ENCODE measurements at places on chromosomes 6 and 20.

- DNase-seq, result no peak
Measured at GRCh38 chr20:17958373-17959256, 10.0 kb downstream of the SNX5 start.

DNA sequence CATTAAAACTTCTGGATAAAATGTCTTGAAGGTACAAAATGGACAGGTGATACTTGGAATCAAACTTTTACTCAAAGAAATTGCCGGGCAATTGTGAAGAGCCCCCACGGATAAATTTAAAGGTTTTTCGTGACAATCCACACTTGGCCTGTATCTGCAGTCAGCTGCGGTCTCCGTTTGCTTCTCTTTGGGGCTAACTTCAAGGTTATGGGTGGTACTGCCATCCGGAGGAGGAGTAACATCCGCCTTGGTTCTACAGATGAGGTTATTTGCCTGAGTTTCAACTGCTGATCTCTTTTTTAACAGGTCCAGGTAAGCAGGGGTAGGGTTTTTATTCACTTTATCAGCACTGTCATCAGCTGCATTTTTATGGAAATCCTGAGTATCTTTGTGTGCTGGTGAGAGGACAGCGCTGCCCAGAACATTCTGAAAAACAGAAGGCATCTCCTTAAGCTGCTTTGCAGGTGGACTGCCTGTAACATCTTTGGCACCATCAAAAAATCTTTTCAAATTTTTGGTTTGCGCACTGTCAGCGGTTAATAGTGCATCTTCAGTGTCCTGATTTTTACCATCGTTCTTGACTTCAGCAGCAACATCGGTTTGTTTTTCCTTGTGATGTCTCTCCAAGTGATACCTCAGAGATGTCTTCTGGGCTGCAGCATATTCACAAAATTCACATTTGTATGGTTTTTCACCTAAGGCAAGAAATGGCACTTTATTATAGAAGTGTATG, 16.9 kb downstream of the ZNF217 start:
- no peak for DNase-seq

- peak; percentile 21 for DNase-seq
Measured at GRCh38 chr6:158185729-158186456, 17.7 kb downstream of the GTF2H5 start.

GRCh38 chr6:149405823-149406765, 6.0 kb downstream of the SUMO4 start:
- peak; percentile 23 for DNase-seq

DNA sequence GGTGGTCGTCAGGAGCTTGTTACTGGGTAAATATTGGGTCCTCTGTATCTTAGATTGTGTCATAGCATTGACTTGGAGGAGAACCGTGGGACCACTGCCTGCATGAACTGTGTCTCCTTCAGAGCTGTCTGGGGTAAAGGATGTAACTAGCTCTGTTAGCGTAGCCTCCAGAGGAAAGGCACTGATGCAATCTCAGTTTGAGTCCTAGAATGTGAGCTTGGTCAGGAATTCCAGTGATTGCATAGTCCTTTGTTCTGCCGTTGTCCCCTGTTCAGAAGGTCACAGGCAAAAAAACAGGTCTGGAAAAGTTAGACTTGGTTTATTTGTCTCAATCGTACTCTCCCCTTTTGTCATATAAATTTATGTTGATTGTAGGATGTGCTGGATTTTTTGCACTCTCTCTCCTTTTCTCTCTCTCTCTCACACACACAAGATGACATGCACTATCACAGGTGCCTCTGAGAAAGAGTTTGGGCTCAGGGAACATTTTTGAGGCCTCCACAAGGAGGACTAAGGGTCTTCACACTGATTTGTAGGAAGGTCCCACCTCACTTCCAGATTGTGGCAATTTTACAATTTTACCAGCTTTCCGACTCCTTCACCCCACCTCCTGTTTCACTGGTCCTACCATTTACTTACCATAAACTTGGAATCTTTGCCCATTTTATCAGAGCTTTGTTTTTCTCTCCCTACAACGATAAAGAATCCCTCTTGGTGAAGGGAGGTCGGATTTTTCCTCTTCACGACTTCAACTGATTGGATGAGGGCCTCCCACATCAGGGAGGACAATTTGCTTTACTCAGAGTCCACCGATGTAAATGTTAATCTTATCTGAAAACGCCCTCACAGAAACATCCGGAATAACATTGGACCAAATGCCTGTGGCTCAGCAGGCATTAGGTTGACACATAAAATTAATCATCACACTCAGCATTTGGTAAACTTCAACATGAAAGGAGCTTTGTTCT, 7.0 kb upstream of the DACT2 start:
- no peak for DNase-seq

DNA sequence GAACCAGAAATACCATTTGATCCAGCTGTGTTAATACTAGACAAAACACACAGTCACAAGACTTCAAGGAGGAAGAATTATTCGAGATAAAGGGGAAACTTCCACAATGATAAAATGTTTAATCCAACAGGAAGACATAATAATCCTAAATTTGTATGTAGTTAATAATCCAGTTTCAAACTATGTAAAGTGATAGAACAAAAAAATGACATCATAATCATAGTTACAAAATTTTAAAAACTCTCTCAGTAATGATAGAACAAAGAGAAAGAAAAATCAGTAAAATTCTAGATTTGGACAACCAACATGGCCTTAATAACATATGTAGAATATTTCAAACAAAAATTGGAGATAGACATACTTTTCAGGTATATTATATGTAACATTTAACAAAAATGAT, 38.9 kb downstream of the LINC00237 start:
- no peak for DNase-seq

DNA sequence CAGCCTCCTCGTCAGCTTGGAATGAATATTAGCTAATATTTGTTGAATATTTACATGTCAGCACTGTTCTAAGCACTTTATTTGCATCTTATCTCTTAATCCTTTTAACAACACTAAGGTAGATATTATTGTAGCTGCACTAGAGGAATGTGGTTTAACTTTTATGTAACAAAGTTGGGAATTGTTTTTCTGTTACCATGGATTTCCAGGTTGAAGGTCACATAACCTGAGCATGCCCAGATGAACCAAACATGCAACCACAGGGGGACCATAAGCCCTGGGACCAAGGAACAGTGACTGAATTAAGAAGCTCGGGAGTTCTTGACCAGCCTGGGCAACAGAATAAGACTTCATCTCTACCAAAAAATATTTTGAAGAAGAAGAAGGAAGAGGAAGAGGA, 29.1 kb upstream of the YWHAB start:
- no peak for DNase-seq

DNA sequence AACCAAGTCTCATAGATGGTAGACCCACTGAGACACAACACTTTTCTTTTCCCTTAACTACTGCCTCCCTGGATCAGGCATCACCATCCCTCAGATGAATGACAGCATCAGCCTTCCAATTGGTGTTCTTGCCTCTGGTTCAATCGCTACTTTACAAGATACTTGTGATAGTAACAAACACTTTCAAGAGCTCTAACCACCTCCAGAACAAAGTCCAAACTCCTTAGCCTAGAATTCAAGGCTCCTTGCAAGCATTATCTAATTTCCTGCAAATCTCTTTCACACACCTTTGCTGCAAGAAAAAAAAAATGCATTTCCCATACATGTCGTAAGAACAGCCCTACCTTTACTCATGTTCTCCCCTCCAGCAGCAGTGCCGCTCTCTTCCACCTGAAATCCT, 33.1 kb downstream of the RALGAPA2 start:
- DNase-seq, result no peak

DNA sequence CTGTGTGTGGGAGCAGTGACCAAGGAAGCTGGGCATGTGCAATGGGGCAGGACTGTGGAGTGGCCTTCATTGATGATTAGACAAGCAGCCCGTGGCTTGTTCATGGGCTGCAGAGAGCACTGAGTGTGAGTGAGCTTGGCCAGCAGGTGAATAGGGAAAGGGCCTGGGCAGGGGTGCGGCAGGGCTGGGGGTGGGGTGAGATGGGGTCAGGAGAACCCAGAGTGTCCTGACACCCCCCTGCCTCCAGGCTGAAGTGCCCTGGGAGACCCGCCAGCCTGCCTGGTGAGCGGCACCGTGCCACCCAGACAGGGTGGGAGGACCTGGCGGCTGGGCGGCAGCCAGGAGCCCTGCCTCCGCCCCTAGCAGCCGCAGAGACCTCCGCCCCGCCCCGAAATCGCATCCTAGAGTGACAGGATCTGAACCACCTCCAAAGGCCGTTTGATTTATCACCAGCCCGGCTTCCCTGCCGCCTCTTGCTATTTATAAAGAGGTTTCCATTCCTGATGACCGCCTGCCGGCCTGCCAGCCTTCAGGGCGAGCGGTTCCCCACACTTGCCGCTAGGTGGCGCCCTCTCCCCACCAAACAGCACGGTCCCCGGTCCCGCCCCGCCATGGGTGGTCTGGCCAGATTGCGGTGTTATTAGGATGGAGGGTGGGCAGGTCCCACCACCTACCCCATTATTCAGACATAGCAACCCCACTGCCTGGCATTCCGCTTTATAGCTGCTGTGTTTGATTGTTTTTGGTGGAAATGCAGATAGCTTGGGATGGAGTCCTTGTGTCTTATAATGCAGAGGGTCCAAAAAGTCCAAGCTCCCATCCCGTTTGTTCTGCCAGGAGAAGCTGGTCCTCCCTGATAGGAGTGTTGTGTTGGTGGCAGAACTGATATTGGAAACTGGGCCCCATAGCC, 3.5 kb downstream of the MYLK2 start:
- DNase-seq, result peak; percentile 80

- no peak for DNase-seq
Measured at GRCh38 chr20:1212023-1212422, 8.8 kb downstream of the C20orf202 start.

DNA sequence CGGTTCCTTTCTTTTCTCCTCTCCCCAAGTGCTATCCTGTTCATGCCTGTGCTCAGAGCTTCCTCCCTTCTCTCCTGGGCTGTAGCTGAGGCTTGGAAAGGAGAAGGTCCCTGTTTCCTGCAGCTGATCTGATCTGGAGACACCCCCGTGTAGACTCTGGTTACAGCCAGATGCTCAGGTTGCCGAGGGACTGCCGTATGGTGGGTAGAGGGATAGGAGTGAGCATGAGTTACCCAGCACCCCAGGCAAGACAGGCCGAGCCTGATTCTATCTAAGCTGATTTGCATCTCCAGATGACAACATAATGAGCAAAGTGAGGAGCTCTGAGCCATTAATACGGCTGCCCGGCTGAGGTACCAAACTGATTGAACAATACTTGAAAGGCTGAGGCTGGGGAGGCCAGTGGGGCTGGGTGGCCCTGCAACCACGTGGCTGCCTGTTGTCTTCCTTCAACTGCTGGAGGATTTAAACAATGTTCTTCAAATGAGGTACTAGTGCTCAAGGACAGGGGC, 91.8 kb downstream of the ASXL1 start:
- no peak for DNase-seq

GRCh38 chr20:37927410-37928095, 24.6 kb downstream of the VSTM2L start:
- no peak for DNase-seq

DNA sequence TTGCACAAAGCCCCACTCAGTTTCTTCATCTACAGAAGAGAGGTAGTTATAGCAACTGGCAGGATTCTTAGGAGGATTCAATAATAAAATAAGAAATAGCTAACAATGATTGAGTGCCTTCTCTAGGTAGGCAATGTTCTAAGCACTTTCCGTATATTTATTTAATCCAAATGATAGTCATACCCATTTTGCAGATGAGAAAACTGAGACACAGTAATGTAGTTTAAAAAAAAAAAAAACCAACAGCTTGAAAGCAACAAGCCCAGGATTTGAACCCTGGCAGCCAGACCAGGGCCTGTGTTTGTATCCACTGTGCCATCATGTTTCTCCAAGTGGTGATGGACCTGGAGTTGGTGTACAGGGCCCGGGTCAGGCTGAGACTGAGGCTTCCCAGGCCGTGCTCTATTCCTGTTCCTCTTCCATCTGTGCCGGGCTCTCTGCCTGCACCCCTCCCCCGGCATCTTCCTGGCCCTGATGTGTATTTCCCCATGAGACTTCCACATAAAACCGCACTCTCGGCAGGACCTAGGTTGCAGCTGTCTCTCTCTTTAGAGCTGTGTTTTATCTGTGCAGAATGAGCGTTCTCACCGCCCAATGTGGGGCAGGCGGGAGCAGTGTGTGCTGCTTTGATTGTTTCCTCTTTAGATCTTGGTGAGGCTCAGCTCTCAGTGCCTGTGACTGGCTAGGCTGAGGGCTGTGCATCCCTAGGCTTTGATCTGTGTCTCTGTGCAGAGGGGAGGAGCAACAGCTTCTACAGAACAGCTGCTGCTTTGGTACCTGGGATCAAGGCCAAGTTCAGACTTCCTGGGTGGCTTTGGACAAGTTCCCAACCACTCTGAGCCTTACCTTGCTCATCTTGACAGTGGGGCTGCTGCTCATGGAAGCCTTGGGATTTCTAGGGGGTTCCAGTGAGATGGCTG, 49.5 kb downstream of the TOX2 start:
- no peak for DNase-seq

DNA sequence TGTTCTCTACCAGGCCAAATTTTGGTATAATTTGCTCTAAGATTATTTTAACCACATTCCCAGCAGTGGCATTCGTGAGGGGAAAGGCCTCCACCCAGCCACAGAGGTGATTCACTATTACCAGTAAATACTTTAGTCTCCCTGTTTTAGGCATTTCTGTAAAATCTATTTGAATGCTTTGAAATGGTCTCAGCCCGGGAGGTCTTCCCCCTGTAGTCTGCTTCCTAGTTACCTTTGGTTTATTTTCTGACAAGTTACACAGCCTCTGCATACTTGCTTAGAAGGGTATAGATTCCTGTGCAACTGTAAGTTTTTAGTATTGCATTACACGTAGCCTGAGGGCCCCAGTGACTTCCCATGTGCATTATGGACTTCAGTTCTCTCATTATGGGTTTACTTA, 248.7 kb downstream of the C6orf118 start:
- no peak for DNase-seq

DNA sequence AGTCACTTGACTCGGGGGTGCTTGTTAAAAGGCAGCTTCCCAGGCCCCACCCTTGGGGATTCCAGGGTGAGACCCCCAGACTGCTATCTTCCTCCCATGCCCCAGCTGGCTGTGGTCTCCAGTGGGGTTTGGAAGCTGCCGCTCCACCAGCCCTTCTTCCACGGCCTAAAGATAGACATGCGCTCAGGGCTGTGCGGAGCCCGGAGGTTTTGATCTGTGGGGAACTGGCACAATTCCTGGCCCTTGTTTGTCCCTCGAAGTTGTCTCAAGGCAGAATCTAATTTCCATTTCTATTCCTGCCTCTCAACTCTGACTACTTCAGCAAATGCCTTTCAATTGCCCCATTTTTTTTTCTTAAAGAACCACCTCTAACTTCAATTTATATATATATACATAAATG, 120.7 kb upstream of the SRSF6 start:
- no peak for DNase-seq

DNA sequence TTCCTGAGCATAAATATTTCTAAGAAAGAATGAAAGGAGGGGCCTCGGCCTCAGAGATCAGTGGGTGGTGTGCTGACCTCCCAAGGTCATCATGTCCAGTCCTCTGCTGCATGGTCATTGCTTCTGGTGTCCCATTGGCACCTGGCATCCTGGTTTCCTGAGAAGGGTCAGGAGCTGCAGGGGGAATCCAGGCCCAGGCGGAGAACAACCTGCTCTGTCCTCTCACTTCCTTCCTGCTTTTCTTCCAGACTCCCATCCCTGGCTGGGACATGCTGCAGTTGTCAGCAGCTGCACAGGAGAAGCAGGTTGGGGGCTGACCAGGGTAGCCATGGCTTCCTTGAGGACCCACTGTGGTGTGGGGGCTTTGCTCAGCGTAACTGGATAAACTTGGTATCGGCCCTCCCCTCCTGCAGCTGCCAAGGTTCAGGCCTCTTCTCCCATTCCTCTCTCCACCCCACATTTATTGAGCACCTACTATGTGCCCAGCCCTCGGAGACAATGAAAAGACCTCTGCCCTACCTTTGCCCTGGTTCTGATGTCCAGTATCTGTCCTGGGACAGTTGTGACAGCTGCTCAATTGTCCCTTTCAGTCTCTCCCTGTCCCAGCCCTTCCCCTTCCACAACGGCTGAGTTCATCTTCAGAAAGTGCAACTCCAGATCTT, 155.2 kb downstream of the CEBPB start:
- no peak for DNase-seq

Data from activated CD4-positive, alpha-beta T cell treated with anti-CD3 and anti-CD28 coated beads, Interleukin-2, Interleukin-6, amounts not matched to agents 100 ng/mL and 50 ng/mL, durations not matched to agents 16 hours and 8 hours (primary cell).